ENCODE measurements at places on chromosomes 13 and 19.

DNA sequence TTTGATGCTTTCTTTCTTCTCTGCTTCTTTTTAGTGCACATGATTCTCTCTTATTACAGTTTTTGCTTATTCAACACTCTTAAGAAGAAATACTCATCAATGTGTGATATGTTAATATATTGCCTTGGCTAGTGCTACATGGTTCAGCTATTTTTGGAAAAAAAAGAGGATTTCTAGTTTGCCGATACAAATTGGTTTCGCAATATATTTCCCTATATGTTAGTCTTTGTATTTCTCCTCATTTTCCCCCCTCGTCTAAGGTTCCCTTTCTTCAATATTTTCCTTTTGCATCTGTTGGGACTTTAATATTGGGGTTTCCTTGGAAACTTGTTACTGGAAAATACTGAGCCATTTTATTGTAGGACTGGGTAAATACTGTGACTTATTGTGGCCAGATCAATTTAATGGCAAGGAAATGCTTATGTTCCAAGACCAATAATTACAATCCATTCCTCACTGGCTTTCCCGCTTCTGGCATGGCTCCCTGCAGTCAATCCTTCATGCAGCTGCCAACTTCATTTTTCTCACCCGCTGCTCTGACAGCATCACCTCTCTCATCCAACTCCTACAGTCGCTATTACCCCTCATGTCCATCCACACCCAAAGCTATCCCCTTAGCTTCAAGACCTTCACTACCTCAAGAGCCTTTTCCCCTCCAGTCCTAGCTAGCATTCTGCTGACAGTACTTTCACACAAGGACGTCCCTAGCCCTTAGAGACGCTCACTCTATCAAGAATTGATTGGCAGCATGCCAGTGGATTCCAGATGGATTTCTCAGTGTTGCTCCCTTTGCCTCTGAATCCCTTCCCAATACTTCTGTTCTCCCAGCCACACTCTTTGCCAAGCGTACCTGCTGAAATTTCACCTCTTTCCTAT is 280.1 kb upstream of the TMTC4 start:
- DNase-seq: no peak

GRCh38 chr19:57099199-57099661 is 20.6 kb upstream of the USP29 start:
- peak; percentile 6 for DNase-seq

GRCh38 chr19:32350471-32350865 is 5.1 kb downstream of the ZNF507 start:
- DNase-seq: no peak

GRCh38 chr19:34428549-34429285 is 536 bp downstream of the UBA2 start:
- peak; percentile 60 for DNase-seq

DNA sequence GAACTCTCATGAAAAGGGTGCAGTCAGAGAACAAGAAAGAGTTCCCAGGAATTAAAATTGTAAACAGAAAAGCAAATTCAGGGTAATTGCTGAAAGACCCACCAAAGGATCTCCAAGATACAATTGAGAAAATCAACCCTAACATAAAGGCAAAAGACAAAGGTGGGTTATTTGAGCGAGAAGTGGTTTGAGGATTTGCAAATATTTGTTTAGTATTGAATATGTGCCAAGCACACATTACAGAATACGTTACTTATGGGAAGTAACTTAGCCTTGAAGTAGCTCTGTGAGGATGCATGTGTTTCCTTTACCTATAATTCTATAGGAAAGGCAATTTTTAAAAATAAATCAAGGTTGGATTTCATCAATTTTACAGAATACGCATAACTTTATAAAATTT is 10.0 kb upstream of the CEACAM21 start:
- no peak for DNase-seq

GRCh38 chr13:45847554-45848224 is 3.9 kb downstream of the SIAH3 start:
- DNase-seq: no peak

- no peak for DNase-seq
These were observed 68.2 kb downstream of the ZNF100 start for GRCh38 chr19:21699197-21699596.

- no peak for DNase-seq
These were observed 112.1 kb downstream of the ZIC5 start for GRCh38 chr13:99859178-99860177.

DNA sequence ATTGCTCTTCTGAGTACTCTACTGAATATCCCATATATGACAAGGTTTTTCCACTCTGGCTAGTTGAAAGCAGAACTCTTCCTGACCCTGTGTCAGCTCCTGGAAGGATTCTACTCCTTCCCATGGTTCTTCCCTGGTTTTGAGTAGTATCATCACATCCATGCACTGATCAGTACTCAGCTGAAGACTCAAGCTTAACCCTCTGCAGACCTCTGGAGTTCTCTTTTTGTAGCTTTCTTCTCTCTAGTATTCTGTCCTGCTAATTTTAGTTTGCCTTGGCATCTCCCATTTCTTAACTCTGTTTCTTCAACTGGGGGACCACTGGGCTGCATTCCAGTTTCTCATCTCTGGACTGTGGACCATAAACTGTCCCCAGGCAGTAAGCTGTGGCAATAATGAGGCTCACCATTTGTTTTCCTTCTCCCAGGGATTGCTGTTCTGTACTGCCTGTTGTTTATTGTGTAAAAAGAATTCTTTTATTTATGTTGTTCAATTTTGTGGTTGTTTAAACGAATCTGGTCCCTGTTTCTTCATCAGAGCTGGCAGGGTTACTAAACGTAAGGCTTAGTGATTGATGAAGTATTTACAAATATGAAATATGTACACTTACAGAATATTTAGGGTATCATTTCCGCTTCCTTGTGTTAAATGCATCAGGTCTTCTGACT is 19.7 kb downstream of the LPAR6 start:
- DNase-seq: no peak

- DNase-seq: no peak
These were observed 18.5 kb downstream of the EPSTI1 start for GRCh38 chr13:42973581-42973980.

DNA sequence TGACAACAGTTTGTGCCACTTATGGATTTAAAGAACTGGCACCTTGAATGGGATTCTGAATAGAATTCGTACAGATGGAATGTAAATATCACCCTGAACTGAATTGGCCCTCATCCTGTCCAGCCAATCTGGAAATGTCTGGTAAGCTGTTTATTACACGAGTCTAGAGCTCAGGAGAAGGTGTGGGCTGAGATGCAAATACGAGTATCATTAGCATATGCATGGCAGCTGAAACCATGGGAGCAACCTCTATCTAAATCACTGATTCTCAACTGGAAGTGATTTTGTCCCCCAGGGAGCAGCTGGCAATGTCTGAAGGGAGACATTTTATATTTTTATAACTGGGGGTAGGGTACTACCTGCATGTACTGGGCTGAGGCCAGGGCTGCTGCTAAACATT is 15.6 kb upstream of the VWA8 start:
- no peak for DNase-seq

GRCh38 chr19:50427997-50428425 is 4.7 kb upstream of the MYBPC2 start:
- DNase-seq: peak; percentile 23

- DNase-seq: no peak
These were observed 6.6 kb upstream of the SOX1 start for GRCh38 chr13:112060282-112060830.

DNA sequence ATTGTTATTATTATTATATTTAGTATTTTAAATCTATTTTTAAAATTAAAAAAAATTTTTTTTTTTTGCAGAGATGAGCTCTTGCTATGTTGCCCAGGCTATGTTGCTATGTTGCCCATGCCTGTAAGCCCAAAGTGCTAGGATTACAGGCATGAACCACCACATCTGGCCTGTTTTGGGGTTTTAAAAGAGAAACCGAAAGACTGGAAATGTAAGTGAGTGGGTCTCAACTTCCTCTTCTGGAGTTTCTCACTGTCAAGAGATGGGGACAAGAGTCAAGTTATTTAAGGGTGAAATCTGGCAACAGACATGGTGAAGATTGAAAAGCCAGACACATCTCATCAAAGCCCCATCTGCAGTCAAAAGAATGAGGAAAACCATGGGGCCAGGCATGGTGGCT is 4.2 kb upstream of the OR7G3 start:
- DNase-seq: no peak

- no peak for DNase-seq
These were observed 2.4 kb upstream of the AKAP8L start for GRCh38 chr19:15421136-15421695.

DNA sequence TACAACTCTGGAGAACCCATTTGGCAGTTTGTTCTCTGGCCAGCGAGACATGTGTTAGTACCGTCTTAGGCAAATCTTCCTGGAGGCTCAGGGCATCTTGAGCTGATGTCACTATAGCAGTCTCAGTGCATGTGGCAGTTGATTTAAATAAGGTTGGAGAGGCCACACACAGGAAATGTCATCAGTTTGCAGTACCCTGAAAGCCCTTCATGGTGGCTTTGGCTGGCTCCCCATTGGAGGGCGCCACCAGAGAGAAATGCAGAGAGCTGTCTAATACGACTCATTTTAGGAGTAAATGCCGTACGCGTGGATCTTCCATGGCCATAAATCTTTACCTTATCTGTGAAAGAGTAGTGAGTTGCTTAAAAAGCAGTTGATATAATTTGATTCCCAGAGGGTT is 163.1 kb downstream of the STK24 start:
- DNase-seq: no peak

GRCh38 chr13:27077451-27077850 is 94.2 kb downstream of the USP12 start:
- no peak for DNase-seq
